ENCODE measurements at places on chromosomes 7 and 10.
A peak's percentile ranks its signal among the peaks of the same experiment; 100 is the strongest.

GRCh38 chr10:47457826-47458225, 26.1 kb downstream of the ANXA8 start:
- DNase-seq, result no peak

- no peak for DNase-seq
Observed at GRCh38 chr10:16853809-16854208, 36.6 kb upstream of the RSU1 start.

GRCh38 chr10:107814865-107815487, 650.5 kb upstream of the SORCS1 start:
- DNase-seq, result peak; percentile 0

GRCh38 chr7:46058086-46058823, 137.2 kb upstream of the IGFBP3 start:
- DNase-seq, result peak; percentile 55

DNA sequence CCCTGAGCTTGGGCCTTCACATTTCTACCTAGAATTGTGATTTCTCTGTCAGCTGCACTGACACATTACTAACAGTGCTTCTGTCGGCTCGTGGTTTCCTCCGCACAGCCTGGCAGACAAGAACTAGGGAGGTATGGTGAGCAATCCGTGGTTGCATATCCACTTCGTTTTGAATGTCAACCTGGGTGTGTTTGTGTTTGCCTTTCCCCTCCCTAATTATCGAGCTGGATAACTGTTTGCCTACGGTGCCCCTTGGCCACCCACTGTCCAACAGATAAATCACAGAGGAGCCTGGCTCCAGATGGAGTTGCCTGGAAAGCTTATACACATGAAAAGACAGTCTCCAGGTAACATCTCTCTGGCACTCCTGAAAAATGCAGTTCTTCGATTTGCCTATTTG, 228.8 kb downstream of the TRIL start:
- no peak for DNase-seq

- DNase-seq, result no peak
Observed at GRCh38 chr7:113100121-113100603, 13.5 kb upstream of the GPR85 start.

GRCh38 chr7:128831178-128831993, 1.2 kb downstream of the FLNC start:
- no peak for DNase-seq

GRCh38 chr10:89373916-89374711, 3.7 kb upstream of the IFIT1B start:
- DNase-seq, result peak; percentile 91

DNA sequence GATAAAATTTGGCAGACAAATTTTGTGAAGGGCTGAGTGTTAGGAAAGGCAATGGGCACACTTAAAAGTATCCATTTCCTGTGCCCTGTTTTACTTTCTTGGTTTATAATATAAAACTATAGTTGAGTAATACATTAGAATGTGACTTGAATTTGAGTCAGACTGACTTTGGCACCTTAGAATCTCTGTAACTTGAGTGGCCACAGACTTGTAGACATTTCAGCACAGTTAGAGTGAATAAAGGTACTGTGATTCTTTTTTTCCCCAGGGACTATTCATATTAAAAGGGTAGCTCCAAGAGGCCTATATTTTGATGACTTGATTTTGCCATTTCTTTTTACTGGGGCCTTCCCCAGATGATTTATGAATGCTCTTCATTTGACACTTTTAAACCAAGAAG, 22.4 kb downstream of the GBF1 start:
- peak; percentile 49 for DNase-seq

DNA sequence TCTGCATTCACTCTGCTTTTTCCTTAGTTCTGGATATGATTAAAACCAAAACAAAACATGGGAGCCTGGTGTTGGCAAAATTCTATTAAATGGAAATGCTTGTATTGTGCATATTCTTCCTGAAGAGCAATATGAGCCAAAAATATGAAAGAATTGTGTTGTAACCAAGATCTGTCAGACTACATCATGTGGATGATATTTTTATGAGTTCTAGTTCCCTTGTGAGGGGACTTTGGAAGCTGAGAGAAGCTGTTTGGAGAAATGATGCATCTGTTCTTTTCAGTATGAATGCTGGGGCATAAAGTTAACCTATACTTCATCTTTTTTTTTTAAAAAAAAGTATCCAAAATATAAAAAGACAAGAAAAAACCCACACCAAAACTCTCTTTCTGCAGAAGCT, 782.7 kb downstream of the ANKRD7 start:
- DNase-seq, result no peak

GRCh38 chr10:3573498-3573897, 211.5 kb downstream of the KLF6 start:
- DNase-seq, result no peak

DNA sequence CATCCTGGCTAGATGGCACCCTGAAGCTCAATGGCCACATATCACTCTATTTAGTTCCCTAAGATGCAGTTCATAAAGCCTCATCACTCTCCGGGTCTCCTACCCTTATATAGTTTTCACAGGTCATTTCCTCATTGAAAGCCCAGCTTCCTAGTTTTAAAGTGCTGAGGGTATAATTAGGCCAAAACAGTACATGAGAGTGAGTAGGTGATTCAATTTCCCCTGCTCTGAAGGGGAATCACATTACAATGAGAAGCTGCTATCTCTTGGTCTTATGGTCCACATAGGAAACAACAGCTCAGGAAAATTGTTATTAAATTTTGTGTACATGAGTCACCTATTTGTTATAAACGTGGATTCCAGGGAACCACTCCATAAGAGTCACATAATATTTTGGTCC, 162.0 kb downstream of the SEMA3E start:
- no peak for DNase-seq

DNA sequence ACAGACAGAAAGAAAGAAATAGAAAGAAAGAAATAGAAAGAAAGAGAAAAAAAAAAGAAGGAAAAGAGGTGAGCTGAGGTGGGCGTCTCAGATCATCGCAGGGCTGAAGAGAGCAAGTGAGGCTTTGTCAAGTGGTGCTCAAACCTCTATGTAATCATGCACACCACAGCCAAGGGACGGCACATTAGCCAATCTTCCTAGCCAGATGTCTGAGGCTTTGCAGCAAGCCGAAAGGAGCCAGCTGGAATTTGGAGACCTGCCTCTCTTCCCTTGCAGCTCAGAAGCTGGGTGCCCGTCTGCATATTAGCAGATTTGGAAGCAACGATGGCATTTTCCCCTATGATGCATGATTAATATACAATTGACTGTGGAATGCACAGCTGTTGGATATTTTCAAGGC, 52.5 kb downstream of the ADRA2A start:
- DNase-seq, result no peak

DNA sequence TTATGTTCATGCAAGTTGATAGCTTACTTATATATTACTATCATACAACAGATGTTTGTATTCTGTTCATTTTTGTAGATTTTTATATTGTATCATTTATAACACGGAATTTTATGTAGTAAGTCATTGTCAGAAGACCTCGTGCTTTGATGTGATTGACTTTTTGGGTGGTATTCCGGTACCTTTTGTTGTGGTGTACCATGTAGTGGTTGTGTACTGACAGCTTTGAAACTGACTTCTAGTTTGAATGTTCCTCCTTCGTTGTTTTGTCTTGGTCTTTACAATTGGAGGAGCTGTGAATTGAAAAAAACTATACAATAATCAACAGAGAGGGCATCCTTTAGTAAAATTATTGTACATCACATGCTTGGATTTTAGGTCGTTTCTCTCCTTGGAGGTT, 61.5 kb downstream of the WAC start:
- DNase-seq, result no peak
